ENCODE measurements at places on chromosomes 16 and 17. TPM values are rescaled to one million over a fixed set of nuclear protein-coding genes. Genes with fewer than 3 reads are reported as not detected.
A peak's percentile ranks its signal among the peaks of the same experiment; 100 is the strongest.

SYCE1L gene
- total RNA-seq, result 7.1 TPM

MT1G gene
- 36.2 TPM for total RNA-seq

FOXF1 gene
- total RNA-seq, result not detected

C17orf78 gene
- total RNA-seq, result not detected

KRTAP17-1 gene
- not detected for total RNA-seq

DNA sequence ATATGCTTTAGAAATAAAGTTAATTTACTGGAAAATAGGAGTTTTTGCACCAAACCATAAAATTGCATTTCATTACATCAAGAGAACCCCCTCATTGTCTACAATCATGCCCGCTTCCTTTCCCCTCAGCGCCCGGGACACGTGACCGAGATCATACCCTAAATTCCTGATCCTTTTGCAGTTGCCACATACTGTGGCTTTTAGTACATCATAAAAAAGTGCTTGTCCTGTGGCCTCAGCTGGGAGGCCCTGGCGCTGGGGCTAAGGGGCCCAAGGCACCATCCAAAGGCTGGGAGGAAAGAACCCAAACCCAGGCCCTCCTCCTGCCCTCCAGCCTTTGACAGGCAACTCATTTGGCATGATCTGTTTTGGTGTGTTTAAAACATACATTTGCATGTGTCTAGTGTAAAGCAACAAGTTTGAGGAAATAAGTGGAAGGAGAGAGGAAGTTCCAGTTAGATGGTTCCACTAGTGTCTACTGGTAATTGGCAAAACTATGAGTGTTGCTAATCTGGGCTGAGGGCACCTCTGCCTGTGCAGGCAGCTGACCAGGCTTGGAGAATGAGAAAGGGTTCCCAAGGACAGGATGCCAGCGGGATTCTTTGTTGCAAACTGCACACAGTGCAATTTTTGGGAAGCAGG, 6.0 kb downstream of the CDK5R1 start:
- H3K4me3 ChIP-seq, result no peak overlapping the region
- peaks cover 24% of the 10 kb centered on the region for H3K36me3 ChIP-seq
- H3K27me3 ChIP-seq, result no peaks in the 10 kb centered on the region
- H3K27ac ChIP-seq, result peak overlapping the region; percentile 48
- peaks cover 69% of the 10 kb centered on the region for H3K4me1 ChIP-seq
- no peak for DNase-seq

DNA sequence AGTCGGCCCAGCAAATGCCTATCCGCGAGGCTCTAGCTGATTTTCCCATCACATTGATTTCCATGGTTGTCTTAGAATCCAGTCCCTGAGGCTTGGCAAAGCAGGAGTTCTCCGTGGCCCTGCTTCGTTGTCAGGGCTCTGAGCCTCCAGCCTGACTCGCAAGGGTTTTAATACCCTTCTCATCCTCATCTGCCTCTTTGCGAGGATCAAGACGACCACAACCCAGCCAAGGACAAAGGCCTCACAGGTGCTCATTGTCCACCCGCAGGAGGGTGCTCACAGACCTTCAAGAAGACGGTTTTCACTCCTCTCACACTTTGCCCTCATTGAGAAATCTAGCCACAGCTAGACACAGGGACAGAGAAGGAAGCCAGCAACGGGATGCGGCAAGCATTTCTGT, 610.8 kb downstream of the KCNJ18 start:
- no peaks in the 10 kb centered on the region for H3K4me1 ChIP-seq
- no peak for DNase-seq
- H3K27me3 ChIP-seq, result no peaks in the 10 kb centered on the region
- no peaks in the 10 kb centered on the region for H3K36me3 ChIP-seq
- H3K4me3 ChIP-seq, result no peak overlapping the region
- no peak overlapping the region for H3K27ac ChIP-seq

- H3K36me3 ChIP-seq, result no peaks in the 10 kb centered on the region
- peaks cover 5% of the 10 kb centered on the region for H3K4me1 ChIP-seq
- peak; percentile 85 for DNase-seq
- H3K4me3 ChIP-seq, result no peak overlapping the region
- H3K27me3 ChIP-seq, result peaks cover 12% of the 10 kb centered on the region
Observed at GRCh38 chr17:43694081-43694870, 32.6 kb upstream of the MEOX1 start.

- no peaks in the 10 kb centered on the region for H3K36me3 ChIP-seq
- no peak overlapping the region for H3K4me3 ChIP-seq
- no peak overlapping the region for H3K27ac ChIP-seq
- no peaks in the 10 kb centered on the region for H3K27me3 ChIP-seq
- no peaks in the 10 kb centered on the region for H3K4me1 ChIP-seq
Observed at GRCh38 chr16:47949714-47950113, 206.1 kb downstream of the ABCC12 start.

- DNase-seq, result no peak
- H3K27ac ChIP-seq, result no peak overlapping the region
- peaks cover 34% of the 10 kb centered on the region for H3K4me1 ChIP-seq
- H3K4me3 ChIP-seq, result no peak overlapping the region
Observed at GRCh38 chr16:30951750-30952149, 2.9 kb downstream of the ORAI3 start.

GRCh38 chr17:80868022-80868609, 123.5 kb upstream of the CHMP6 start:
- no peak for DNase-seq
- no peaks in the 10 kb centered on the region for H3K27me3 ChIP-seq

GRCh38 chr16:78551487-78552085, 452.1 kb downstream of the WWOX start:
- H3K4me3 ChIP-seq, result no peak overlapping the region
- no peak overlapping the region for H3K27ac ChIP-seq
- H3K4me1 ChIP-seq, result peaks cover 5% of the 10 kb centered on the region

DNA sequence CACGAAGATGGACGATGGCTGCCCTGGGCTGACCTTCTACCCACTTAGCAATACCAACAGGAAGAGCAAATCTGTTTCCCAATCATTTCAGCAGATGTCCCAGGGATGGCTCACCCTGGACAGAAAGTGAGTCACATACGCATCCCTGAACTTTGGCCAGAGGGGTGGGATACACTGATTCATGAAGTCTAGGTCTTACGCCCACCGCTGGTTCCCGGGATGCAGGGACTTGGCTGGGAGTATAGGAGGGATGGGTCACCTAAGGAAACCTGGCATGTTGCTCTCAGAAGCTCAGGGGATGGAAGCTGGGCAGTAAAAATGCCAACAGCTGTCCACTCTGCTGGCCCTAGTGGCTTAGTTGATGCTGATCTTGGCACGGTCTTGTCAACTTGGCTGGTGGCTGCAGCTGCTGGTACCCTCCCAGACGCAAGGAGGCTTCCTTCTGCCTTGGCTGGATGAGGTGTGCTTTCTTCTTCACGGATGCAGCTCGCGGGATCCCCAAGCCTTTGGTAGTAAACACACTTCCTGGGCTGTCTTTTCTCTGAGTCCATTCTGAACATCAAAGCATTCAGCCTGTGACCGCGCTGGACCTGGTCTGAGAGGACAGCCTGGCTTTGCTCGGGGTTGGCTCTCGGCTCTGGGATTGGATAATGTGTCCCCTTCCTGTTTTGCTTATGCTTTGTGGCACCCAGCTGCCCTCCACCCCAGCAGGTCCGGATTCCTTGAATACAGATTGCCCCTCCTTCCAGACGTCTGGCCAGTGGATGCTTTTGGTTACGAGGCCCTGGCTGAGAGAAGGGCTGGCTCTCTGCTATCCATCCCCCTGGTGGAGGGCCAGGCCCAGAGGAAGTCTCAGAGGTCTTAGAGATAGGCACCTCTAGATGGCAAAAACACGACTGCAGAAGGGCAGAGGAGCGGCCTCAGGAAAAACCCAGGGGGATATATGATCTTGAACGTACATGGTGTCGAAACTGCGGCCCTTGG, 71.5 kb downstream of the RAP1GAP2 start:
- DNase-seq, result no peak
- H3K4me3 ChIP-seq, result no peak overlapping the region
- no peaks in the 10 kb centered on the region for H3K36me3 ChIP-seq
- no peak overlapping the region for H3K27ac ChIP-seq

GRCh38 chr16:88957887-88958577, 19.0 kb downstream of the CBFA2T3 start:
- H3K4me3 ChIP-seq, result peak overlapping the region; percentile 17
- DNase-seq, result peak; percentile 49
- no peaks in the 10 kb centered on the region for H3K36me3 ChIP-seq
- H3K4me1 ChIP-seq, result peaks cover 30% of the 10 kb centered on the region

- H3K27ac ChIP-seq, result no peak within 1 kb of the TSS
- DNase-seq, result peak; percentile 49
- H3K4me3 ChIP-seq, result peak within 1 kb of the TSS; percentile 71
- peaks cover 52% of the 10 kb centered on the region for H3K27me3 ChIP-seq
Observed at GRCh38 chr17:9021158-9021991, at the start of gene NTN1. Gene NTN1, plus strand, starts transcription at chr17:9021510. Its CDS starts 864 bp downstream, at chr17:9022374.

DNA sequence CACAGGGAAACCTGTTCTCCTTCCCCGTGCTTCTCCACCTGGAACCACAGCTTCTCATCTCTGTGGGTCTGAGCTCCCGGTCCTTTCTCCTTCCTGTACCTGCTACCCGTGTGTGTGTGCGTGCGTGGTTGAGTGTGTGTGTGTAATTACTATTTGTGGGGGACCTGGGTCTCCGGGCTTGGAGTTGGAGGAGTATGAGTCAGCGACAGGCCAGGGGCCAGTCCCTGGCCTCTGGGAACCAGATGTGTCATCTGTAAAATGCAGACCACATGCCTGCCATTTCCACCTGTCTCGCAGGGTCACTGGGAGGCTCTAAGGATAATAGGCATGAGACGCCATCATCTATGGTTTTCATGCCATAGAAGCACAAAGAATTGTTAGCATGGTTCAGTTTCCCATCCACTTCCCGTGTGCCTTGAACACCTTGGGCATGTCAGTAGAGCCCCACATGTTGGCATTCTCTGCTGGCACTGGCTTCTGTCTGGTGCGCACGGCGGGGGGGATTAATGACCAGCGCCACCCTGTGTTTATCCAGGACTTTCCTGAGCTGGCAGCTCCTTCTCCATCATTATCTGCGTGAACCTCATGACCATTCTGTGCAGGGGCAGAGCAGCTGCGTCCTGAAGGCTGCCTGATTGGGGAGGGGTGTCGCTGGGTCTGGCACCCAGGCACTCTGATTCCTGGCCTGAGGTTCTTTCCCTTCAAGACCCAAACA, 1.5 kb downstream of the ZNF205 start:
- no peak overlapping the region for H3K4me3 ChIP-seq
- peaks cover 20% of the 10 kb centered on the region for H3K27me3 ChIP-seq

GRCh38 chr17:75032720-75033280, 14.0 kb downstream of the ATP5PD start:
- H3K4me3 ChIP-seq, result peak overlapping the region; percentile 93
- H3K4me1 ChIP-seq, result peaks cover 52% of the 10 kb centered on the region
- H3K27me3 ChIP-seq, result peaks cover 4% of the 10 kb centered on the region
- no peaks in the 10 kb centered on the region for H3K36me3 ChIP-seq
- DNase-seq, result no peak

GRCh38 chr17:81230043-81230820, 7.5 kb upstream of the CEP131 start:
- peaks cover 24% of the 10 kb centered on the region for H3K36me3 ChIP-seq
- H3K27me3 ChIP-seq, result no peaks in the 10 kb centered on the region
- H3K27ac ChIP-seq, result no peak overlapping the region

- DNase-seq, result no peak
- H3K36me3 ChIP-seq, result no peaks in the 10 kb centered on the region
- H3K27ac ChIP-seq, result no peak overlapping the region
- H3K27me3 ChIP-seq, result no peaks in the 10 kb centered on the region
Observed at GRCh38 chr17:72735592-72735991, 356.9 kb downstream of the SLC39A11 start.

DNA sequence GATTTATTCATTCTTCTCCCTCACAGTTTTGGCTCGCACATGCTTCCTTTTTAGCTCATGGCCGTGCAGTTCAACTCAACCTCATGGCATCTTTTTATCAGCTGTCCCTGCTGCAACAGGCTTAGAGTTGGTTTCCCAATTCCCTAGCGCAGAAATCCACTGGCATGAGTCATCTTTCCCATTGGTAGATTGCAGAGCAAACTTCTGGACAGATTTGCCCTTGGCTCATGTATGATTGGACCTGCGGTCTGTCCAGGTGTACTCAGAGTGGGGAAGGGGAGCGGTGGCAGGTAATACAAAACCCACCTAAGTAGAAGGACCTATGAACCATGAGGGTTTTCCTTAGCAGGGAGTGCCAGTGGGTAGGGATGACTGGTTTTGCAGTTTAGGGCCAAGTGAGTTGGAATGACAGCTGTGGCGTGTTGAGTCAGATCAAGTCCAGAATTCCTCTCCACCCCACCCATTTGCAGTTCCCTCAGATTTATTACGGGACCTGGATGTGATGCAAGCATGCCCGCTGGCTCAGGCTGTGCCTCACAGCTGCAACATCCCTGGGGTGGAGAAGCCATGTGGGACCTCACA, 584.7 kb downstream of the WWOX start:
- DNase-seq, result no peak
- H3K27ac ChIP-seq, result no peak overlapping the region
- H3K27me3 ChIP-seq, result no peaks in the 10 kb centered on the region

DNA sequence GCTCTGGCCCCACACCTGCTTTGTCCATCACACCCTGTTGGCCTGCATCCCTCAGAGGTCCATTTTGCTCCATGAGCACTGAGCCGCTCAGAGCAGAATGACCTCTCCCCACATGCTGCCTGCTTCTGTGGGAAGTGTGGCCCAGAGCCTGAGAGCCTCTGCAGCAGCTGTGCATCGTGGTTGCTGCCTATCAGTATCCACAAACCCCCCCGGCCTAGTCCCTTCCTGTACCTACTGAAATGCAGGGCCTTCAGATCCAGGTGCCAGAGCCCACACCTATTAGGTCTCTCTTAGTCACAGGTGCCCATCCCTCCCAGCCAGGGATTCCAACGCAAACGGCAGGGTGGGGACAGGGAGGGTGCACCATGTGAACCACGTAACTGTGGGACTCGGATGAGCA, 16.6 kb upstream of the TRPV3 start:
- no peaks in the 10 kb centered on the region for H3K4me1 ChIP-seq
- DNase-seq, result no peak
- peaks cover 2% of the 10 kb centered on the region for H3K36me3 ChIP-seq
- H3K4me3 ChIP-seq, result no peak overlapping the region
- no peak overlapping the region for H3K27ac ChIP-seq

DNA sequence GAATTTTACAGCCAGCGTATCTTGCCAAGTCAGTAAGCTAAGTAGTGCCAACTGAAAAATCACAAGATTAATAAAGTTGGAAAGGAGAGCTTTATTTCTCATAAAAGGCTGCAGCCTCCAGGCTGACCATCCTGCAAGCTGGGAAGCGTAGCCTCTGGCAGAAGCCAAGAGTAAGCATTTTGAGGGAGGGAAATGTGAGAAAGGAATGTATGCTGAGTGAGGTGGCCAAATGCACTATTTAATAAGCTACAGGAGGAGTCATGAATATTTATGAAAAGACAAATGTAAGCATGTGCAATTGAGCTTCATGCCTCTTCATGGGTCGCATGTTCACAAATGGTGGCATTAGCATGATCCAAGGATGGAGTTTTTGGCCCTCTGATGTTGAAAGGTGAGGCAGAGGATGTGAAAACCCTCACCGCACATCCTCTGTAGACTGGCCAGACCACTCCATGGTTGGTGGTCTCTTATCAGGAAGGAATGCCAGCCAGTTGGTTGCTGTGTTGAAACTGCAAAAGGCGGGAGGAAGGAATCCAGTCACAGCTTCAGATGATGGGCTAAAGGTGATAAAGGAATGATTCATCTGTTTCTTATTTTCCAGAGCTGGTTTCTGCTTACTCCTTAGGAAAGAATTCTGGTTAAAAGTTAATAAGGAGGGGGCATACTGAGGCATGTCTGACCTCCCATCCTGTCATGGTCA, 9.2 kb downstream of the KRT33B start:
- no peak for DNase-seq
- no peak overlapping the region for H3K4me3 ChIP-seq
- no peaks in the 10 kb centered on the region for H3K4me1 ChIP-seq
- H3K36me3 ChIP-seq, result no peaks in the 10 kb centered on the region
- H3K27me3 ChIP-seq, result peaks cover 7% of the 10 kb centered on the region
